ENCODE measurements at places on chromosomes 11 and 22.
A peak's percentile ranks its signal among the peaks of the same experiment; 100 is the strongest.

- DNase-seq, result no peak
Observed at GRCh38 chr22:19579880-19580279, 55.7 kb upstream of the CLDN5 start.

GRCh38 chr22:37345863-37346504 is 63.7 kb downstream of the CYTH4 start:
- no peak for DNase-seq

GRCh38 chr11:97019754-97020153 is 629.9 kb downstream of the JRKL start:
- DNase-seq, result no peak

DNA sequence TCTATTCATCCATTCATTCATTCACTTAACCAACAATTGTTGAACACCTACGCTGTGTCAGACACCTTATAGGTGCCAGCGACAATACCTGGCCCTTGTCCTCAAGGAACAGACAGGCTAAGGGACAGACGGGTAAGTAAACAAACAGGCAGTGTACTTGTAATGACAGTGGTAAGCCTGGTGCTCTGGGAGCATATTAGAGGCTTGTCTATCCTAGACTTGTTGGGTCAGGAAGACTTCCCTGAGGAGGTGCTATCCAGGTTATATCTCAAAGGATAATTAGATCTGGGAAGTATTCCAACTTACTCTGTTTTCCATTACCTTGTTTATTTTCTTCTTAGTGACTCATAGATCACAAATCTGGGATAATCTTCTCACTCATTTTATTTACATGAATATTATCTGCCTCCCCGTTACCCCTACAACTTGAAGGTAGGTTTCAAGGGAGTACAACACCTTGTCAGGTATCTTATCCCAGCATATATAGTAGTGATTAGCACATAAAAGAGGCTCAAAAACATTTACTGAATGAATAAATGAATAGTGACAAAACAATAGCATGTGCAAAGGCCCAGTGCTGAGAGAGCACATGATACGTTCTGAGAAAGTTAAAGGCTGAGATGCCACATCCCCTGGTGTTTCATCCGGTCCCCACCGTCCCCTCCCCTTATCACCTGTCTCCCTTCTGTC is 75.3 kb upstream of the NCAM1 start:
- DNase-seq, result peak; percentile 23

GRCh38 chr22:35258191-35258988 is 1.1 kb downstream of the HMGXB4 start:
- peak; percentile 3 for DNase-seq

GRCh38 chr11:130043575-130043974 is 26.1 kb upstream of the APLP2 start:
- DNase-seq, result no peak

GRCh38 chr11:91792779-91793262 is 431.8 kb upstream of the FAT3 start:
- no peak for DNase-seq

- DNase-seq, result no peak
Observed at GRCh38 chr22:21041937-21042336, 3.8 kb upstream of the LRRC74B start.

- no peak for DNase-seq
Observed at GRCh38 chr22:31861226-31861840, 83.0 kb upstream of the YWHAH start.

- no peak for DNase-seq
Observed at GRCh38 chr11:31822927-31823643, 12.0 kb upstream of the PAX6 start.

- no peak for DNase-seq
Observed at GRCh38 chr22:38725900-38726655, 20.3 kb downstream of the GTPBP1 start.

DNA sequence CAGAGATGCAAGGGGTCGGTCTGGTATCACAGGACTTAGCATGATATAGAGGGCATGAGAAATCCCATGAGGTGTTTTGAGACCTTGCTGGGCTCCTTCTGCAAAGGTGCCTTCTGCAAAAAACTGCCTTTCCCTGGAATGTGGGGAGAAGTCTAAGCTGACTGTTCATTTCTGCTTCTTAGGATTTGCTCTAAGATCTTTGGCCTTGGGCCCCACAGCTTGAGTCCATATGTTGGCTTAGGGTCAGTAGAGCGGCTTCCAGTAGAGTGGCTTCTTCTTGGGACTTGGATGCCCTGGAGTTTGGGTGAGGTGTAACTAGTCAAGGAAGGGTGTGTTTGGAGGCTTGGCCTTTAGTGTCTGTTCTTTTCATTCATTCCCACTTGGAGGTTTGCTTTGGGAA is 37.0 kb downstream of the AMPD3 start:
- DNase-seq, result no peak

- no peak for DNase-seq
Observed at GRCh38 chr11:132876239-132876638, 656.1 kb downstream of the OPCML start.

DNA sequence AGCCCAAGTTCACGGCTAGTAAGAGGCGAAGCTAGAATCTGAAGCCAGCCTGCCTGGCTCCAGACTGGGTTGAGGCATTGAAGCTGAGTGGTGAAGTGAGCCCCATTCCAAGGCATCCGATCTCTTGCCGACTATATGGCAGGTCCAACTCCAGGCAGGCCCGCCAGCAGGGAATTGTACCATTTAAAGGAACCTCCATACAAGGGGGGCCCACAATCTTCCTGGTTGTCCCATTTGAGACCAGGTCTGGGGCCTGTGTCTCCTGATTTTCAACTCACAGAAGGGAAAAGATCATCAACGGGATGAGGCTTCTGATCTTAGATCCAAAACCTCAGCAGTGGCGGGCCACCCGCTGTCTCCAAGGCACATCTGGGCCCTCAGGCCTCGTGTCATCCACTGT is 4.1 kb downstream of the SCN2B start:
- DNase-seq, result no peak

DNA sequence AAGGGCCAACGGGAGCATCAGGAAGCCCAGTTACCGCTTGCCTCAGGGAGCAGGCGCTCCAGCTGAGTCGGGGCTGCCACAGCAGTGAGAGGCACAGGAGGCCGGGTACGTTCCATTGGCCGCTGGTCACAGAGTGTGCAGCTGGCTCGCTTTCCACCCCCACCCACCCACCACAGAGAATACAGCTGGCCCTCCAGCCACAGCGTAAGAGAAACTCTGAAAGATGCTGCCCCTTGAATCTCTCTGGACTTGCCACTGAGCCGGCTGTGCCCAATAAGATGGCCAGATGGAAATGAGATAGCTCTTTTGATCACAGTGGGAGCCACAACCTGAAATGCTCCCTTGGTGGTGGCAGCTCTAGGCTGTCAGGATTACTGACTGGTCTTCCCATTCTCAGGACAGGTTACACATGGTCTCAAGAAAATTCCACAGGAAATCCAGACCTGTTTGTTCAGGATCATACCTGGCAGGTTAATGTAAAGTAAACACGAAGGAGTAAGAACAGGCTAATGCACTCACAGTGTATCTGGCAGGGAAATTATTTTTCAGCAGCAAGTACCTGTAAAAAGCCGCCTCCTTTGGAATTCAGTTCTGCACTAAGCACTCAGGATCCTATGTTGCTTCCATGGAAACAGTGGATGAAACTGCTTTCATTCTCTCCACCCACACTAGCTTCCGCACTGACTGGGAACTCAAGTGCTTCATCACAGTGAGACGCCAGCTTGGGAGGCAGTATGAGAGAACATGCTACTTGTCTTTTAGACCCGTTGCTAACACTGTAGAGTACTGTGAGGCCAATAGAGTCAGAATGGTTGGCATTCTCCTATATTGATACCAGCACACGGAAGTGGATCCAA is 16.5 kb downstream of the SIAE start:
- no peak for DNase-seq

- DNase-seq, result no peak
Observed at GRCh38 chr11:33658195-33658900, 42.3 kb downstream of the C11orf91 start.

- peak; percentile 38 for DNase-seq
Observed at GRCh38 chr11:3904228-3904627, 48.8 kb downstream of the STIM1 start.

GRCh38 chr11:15501566-15501965 is 386.8 kb downstream of the INSC start:
- DNase-seq, result no peak

- no peak for DNase-seq
Observed at GRCh38 chr11:32659672-32660071, 76.0 kb downstream of the EIF3M start.

GRCh38 chr11:47773882-47774281 is 6.7 kb upstream of the FNBP4 start:
- DNase-seq, result no peak

DNA sequence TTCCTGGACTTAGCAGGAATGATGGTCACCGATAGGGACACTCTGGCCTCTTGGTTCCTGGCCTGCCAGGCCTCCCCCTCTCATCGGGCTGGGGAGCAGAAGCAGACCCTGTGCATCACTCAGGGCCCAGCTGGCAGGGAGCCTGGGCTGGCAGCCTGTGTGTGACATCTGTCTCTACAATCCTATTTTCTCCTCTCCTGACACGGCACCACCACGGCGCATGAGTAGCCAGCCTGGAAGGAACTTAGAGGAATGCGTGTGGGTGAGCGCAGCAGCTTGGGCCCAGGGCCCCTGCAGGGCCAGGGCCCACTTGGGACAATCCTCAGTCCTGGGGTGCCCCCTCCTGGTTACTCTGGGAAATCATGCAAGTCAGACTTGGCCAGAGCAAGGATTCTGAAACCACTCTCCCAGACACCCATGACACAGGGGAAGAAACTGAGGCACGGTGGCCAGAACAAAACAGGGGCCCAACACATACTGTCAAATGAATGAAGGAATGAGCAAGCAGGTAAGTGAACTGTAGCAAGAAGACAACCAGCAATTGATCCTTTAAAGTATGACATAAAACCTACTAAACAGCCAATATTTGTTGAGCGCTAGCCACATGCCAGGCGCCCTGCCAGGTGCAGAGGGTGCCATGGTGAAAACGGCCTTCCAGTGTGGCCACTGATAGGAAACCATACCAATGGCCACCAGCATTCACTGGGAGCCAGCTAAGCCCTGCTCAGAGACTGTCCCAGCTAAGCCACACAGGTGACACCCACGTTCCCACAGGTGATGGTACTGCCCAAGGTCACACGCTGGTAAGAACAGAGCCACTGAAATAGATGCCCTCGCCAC is 13.3 kb downstream of the RSPH14 start:
- DNase-seq, result peak; percentile 38

- no peak for DNase-seq
Observed at GRCh38 chr11:126231725-126232459, 20.3 kb downstream of the FAM118B start.

DNA sequence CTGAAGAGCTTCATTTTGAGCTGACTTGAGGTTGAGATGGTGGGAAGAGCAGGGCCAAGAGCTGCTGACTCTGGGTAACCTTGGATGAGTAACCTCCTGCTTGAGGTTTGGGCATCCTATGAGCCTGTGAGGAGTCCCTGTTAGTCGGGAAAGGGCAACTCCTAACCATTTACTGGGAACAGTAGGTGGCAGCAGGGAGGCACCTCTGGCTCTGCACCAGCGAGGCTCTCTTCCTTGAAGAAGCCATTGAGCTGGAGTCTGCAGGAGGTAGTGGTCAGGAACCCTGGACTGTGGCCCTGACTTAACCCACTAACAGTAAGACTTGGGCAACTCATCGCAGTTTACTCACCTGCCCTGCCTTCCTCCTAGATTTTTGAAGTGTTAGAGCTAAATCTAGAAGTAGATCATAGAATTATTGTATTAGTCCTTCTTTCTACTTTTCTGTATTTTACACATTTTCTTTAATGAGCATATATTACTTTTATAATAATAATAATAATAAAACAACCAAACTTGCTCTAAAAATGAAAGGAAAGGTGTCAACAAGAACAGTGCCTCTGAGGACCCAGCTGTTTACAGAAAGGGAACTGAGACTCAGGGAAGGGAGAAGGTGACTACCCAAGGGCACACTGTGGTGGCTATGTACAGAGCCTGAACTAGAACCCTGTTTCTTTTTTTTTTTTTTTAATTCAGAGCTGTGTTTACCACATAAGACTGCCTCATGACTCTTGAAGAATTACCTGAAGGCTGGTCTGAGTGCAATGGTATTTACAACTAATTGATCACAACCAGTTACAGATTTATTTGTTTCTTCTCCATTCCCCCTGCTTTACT is 47.5 kb downstream of the MEI1 start:
- DNase-seq, result peak; percentile 83

GRCh38 chr22:24420072-24420976 is 7.1 kb upstream of the ADORA2A start:
- DNase-seq, result no peak

DNA sequence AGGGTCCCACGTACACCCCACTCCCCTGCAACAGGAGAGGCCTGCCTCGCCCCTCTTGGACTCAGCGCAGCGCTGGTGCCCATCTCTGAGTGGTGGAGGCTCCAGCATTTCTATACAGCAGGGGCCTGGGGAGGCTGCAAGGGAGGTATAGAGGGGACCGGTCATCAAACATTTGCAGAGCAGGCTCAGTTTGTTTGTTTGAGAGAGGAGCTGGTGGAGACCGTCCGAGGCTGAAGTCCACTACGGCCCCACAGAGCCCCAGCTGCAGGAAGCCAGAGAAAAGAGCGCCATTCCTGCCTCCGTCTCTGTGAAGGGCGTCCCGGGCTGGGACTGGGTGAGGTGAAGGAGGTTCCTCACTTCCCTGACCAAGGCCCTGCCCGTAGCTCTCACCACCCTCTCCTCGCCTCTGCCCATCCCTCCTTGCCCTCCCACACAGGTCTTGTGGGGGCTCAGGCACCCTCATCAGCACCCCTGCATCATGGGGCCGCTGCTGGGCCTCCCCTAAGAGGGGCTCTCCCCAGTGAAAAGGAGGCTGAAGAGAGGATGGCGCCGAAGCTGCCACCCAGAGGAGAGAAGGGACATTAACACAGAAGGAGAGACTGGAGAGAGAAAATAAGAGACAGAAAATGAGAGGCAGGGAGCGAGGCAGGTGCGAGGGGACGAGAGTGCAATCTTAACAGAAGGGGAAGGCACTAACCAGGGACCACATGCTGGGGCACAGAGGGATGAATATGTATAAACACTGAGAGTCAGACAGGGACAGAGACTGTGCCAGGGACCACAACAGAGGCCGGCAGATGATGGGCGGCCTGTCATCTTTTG is 24.5 kb downstream of the RPUSD4 start:
- DNase-seq, result no peak

DNA sequence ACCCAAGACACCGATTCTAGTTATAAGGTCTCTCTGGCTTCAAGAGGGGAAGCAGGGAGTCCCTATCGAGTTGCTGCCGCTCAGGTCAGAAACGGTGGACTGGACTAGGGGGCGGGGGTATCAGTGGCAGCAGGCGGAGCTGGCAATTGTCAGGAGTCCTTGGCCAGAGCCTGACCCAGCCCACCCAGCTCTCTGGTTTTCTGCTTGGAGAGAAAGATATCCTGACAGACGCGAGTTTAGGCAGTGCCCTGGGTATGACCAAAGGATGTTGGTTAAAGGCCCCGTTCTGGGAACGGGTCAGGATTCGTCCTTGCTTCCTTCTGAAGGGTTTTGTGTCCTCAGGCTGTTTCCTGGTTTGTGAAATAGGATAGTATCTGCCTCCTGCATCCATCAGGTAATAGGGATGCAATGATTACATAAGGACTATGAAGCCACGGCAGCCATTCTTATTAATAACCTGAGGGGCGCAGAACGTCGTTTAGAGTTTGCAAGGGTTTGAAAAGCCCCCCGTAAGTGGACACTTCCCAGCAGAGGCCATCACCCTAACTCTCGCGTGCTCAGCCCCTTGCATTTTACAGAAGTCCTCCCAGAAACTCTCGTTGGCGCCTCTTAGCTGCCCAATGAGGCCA is 700 bp upstream of the DEPDC5 start:
- DNase-seq, result peak; percentile 12

All from LoVo (cell line).